Posterior cingulate gyrus (tissue), 11 donors: ENCODE measurements at places on chromosomes 5 and 9.

DNA sequence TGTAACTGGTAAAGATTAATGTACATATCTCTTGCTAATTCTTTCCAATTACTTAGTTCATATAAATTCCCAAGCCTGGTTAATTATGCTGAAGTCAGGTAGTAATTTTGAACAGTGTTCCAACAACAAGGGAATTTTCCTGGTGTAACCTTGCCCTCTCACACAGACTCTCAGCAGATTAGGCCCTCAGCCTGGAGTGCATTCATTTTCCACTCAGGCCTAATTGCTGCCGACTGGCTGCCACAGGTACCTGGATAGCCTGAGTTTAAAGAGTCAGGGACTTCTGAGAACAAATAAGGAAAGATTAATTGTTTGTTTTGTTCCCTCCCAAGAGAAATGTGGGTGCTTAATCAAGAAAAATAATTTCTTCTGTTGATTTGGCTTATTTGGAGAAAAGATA lies 71.4 kb downstream of the PPIC start:
- DNase-seq, result no peak

- DNase-seq, result no peak
Observed at GRCh38 chr5:159324102-159324755, 6.1 kb downstream of the IL12B start.

- DNase-seq, result peak; percentile 68
Observed at GRCh38 chr5:138595180-138595795, 20.1 kb upstream of the HSPA9 start.

- no peak for DNase-seq
Observed at GRCh38 chr9:131714821-131715220, 25.1 kb downstream of the RAPGEF1 start.

DNA sequence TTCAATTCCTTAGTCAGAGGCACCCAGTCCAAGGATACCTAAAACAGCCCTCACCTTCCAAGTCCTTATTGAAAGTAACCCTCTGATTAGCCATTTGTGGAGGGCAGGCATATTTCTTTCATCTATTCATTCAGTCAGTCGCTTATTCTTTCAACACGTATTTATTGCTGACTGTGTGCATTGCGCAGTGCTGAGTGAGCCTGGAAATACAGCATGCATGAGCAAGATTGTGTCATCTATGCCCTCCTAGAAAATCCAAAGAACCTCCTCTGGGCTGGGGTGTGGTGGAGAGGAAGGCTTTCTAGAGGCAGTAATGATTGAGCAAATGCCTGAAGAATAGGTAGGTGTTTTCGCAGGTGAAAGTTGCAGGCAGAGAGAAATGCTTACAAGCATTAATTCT lies 8.5 kb upstream of the FEM1C start:
- no peak for DNase-seq

GRCh38 chr5:67238191-67238590 lies 41.6 kb upstream of the CD180 start:
- no peak for DNase-seq

- no peak for DNase-seq
Observed at GRCh38 chr5:53422539-53422938, 57.9 kb upstream of the FST start.
